ENCODE measurements at places on chromosomes 2 and 18.

- DNase-seq, result no peak
Measured at GRCh38 chr18:10197097-10197496, 257.3 kb upstream of the APCDD1 start.

GRCh38 chr18:57527556-57528229, 58.8 kb downstream of the FECH start:
- no peak for DNase-seq

DNA sequence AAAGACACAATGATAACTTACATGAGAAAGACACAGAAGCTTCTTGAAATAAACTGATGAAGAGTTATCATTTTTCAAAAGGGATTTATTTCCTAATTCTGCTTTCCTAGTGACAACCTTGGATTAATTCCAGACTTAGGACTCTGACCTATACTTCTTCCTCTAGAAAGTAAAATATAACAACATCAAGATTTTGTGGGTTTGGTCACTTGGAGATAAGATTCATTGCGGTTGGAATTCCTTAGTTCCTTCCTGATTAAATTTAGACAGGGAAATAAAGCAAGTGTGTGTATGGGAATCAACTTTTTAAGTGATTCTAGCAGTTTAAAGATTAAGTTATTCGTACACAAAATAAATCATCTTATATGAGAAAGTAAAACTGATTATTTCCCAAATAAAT, 208.4 kb upstream of the CCDC150 start:
- DNase-seq, result no peak

GRCh38 chr2:11515490-11515981, 18.3 kb upstream of the GREB1 start:
- DNase-seq, result no peak

DNA sequence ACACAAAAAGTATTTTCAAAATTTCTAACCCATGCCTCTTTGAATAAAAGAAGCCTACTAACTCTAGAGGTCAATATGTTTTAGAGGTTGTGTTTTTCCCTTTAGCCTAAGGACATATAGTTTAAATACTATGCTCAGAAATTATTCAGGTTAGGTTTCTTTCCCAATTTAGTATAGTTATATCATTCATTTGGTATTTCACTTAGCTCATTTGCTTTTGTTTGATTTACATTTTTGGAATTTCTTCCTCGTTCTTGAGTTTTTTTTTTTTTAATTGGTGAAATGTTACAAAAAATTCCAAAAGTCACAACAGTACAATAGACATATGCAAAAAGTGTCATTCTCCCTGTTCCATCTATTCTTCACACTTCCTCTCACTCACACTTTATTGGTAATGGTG, 371.3 kb upstream of the TNP1 start:
- no peak for DNase-seq

GRCh38 chr2:41207578-41207977, 755.7 kb upstream of the SLC8A1 start:
- DNase-seq, result no peak

- no peak for DNase-seq
Measured at GRCh38 chr2:23679044-23679443, 247.9 kb downstream of the ATAD2B start.

DNA sequence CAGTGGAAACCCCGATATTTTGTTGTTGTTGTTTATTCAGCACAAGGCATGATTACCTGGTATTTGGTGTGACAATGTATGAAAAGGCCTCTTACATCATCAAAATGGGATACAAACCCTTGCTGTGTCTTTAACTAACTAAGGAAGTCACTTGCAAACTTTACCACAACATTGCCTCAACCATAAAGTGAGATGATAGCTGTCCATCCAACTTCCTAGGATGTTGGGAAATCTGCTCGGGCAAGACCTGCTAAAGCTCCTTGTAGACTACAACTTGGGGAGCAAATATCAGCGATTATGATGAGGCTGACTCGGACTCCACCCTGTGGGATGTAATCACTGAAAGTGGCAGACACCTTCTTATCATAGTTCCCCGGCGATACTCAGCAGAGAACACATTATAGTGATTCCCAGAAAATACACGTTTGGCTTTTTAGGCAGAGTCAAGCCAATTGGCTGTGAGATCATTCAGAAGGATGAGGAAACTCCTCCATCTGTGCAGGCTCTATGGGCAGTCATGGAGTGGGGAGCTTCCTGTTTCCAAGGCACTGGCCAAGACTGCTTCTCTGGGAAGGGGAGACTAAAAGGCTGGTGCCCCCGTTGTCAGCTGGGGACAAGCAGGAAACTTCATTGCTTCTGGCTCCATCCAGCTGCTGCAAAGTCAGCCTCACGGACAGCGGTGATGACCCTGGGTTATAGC, 289.0 kb downstream of the RNF144A start:
- no peak for DNase-seq

DNA sequence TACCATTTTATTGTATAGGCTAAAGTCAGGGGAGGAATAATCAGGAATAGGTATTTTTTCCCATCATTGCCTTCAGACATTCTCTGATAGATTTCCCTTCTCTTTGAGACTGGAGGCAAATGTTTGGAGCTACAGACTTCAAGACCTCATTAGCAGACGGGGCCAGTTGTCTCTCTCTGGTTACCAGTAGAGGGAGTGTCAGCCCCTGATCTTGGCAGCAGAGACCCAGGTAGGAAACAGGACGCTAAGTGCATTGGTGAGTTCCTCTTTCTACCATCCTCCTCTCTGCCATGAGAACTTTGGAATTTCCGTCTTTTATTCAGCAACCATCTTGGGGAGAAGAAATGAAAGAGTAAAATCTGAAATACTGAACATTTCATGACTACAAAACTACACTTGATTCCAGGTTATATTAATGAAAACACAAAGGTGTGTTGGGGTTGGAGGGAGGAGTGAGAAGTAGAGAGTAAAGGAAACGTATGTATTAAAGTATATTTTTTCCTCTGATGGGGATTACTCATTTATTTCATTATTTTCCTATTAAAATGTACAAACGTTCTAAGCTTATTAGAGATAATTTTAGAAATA, 186.2 kb upstream of the GCFC2 start:
- no peak for DNase-seq

- no peak for DNase-seq
Measured at GRCh38 chr2:64204703-64205102, 60.5 kb upstream of the PELI1 start.

GRCh38 chr18:78875016-78875777, 104.4 kb upstream of the SALL3 start:
- peak; percentile 14 for DNase-seq

DNA sequence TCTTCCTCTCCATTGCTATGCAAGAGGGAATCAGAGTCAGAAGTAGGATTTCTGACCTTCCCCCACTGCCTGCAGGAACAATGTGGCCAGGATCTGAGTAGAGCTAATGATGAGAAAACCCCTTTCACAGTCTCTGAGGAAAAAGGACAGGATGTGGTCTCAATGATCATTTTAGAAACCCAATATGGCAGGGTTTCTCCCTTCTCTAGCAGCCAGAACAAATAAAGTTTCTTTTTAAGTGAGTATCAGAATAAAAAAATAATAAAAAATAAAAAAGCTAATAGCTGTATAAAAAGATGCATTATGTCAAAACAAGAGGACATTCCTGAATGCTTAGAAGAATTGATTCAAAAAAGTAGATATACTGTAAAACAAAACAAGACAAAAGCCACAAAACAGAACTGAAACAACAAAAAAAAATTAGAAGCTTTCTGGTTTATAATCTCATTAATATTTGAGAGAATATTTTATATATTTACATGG, 1124.9 kb upstream of the ZEB2 start:
- DNase-seq, result peak; percentile 37

DNA sequence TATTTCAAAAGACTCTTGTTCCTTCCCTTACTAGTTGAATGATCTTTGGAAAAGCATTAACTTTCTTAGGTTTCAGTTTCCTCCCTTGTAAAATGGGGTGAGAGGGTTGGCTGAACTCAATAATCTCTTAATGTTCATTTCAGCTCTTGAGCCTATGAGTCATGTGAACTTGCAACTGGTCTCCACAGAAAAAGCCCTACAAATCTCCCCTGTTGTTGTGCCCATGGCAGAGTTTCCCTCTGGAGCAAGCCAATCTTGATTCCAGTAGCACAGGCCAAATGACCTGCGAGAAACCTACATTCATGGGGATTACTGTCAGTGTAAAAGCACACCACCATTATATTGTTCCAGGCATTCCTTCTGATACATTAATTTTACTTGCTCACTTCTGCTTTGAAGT, 388.9 kb downstream of the ALK start:
- no peak for DNase-seq

GRCh38 chr2:45282646-45283045, 273.4 kb upstream of the SIX2 start:
- DNase-seq, result no peak

DNA sequence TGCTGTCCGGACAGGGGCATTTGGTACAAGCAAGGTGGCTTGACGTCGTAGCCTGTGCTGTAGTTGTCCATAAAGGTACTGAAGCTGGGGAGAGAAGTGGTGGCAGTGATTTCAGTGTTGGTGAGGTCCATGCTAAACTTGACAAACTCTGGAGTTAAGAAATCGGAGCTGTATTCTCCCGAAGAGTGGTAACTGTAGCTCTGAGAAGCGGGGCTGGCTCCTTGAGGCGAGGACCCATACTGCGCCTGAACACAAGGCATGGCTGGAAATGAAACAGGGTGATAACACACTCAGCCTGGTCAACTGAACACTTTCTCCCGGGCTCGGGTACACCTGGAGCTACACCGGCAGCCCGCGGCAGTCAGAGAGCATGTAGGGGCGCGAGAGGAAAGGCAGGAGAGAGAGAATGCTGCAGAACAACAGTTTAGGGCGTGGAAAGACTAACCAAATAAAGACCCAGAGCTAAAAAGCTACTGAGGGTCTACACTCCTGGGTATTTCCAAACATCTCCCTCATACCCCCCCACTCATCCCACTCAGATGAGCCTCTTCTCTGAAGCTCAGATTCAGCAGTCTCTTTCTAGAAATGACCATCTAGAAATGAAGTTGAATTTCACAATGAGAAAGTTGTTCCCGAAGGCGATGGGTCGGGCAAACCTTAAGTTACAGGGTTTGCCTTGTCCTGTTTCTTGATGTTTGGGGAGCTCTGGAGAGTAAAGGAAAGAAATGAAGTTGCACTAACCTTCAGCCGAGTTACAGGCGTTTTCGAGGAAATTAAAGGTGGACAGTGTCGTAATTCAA, 2.4 kb downstream of the NR4A2 start:
- DNase-seq, result no peak

- DNase-seq, result no peak
Measured at GRCh38 chr18:7388741-7389140, 157.9 kb downstream of the LRRC30 start.
